ENCODE measurements at places on chromosomes 2 and 18.

DNA sequence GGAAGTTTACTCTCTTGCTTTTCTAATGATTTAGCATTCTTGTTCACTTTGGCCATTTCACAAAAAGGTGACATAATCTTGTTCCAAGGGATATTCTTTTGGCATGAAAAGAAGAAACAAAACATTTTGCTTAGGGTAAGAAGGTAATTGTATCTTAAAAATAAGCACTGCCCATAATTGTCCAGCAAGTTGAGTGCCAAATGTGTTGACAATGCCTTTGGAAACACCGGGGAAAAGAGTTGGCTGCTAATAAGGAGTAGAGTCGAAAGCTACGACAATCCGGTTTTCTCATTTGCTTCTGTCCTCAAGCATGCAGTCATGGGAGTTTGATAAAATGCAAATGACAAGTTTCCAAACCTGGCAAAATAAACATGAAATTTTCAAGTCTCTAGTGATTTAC, 27.3 kb downstream of the ITGAV start:
- no peak for DNase-seq

DNA sequence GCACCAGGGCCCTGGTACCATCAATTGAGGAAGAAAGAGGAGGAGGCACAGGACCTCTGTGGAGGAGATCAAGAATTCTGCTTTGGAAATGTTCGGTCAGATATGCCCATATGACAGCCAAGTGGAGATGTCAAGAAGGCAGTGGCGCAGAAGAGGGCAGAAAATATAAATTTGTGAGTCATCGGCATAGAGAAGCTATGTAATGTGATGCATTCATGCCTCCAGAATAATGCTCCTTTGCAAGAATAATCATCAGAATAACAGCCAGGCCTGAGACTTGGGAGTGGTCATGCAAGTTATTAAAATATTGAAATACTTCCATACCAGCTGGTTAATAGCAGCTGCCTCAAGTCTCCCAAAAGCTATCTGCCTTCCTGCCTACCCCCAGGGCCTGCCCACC, 32.1 kb upstream of the SCG2 start:
- no peak for DNase-seq

DNA sequence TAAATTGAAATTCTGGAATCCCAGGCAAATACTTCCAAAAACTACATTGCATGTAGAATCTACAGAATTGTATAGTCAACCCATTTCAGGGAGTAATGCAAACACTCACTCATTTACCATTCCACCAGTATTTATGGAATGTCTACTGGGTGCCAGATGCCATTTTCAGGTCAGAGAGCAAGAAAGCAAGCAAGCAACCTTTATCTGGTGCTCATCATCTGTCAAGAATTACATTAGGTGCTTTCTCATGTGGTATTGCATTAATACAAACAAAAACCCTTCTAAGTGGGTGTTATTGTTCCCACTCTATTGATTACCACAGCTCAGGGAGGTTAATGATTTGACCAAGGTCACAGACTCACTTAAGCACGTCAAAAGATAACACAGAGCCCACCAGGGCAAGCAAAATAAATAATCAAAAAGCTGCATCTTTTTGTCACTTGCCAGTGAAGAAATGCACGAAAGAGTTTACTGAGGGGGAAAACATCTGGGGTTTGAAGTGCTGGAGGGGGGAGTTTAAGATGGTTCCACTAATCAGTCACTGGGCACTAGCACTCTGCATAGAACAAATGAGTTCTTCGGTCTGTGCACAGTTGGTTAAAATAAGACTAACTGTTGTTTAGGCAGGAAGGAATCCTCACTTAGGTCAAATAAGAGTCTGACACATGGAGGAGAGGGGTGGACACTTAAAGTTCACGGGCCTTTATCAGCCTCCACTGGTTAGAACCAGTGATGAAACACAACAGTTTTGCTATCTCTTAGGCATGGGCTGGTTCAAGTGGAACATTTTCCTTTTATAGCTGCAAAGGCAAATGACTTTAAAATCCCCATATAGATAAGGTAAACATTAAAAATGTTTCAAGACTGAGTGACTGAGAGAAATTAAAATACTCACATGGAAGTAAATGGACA, 208.8 kb downstream of the CDH2 start:
- no peak for DNase-seq

GRCh38 chr2:99072551-99072950, 69.0 kb upstream of the C2orf15 start:
- DNase-seq, result no peak
